ENCODE measurements at places on chromosomes 2 and 18.

- H3K27ac ChIP-seq, result peak overlapping the region; percentile 55
- H3K27me3 ChIP-seq, result no peaks in the 10 kb centered on the region
- H3K4me1 ChIP-seq, result peaks cover 34% of the 10 kb centered on the region
- H3K4me3 ChIP-seq, result peak overlapping the region; percentile 6
Measured at GRCh38 chr2:190578158-190579057, 43.9 kb upstream of the NEMP2 start.

DNA sequence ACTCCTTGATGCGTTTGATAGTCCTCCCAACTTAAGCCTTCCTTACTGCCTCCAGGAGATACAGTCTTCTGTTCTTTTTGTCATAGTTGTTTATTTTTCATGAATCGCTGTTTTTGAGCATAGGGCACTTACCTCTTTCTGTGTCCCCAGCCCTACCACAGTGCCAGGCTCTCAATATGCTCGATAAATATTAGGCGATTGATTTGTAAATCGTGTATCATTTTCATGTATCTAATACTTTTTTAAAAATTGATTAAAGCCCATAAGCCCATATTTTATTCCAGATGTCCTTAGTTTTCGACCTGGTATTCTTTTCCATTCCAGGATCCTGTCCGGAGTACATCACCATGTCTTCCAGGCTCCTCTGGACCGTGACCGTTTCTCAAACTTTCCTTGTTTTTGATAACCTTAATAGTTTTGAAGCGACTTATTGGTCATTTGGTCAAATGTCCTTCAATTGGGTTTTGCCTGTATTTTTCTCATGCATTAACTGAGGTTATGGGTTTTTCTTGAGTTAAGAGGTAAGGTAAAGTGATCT, 444 bp upstream of the MMADHC start:
- H3K4me3 ChIP-seq, result peak overlapping the region; percentile 93

GRCh38 chr2:222710736-222711135, 39.3 kb downstream of the MOGAT1 start:
- H3K36me3 ChIP-seq, result no peaks in the 10 kb centered on the region
- peaks cover 19% of the 10 kb centered on the region for H3K4me1 ChIP-seq
- DNase-seq, result no peak
- H3K27ac ChIP-seq, result no peak overlapping the region
- no peak overlapping the region for H3K4me3 ChIP-seq

- DNase-seq, result no peak
- H3K27ac ChIP-seq, result no peak overlapping the region
- no peaks in the 10 kb centered on the region for H3K36me3 ChIP-seq
- H3K4me1 ChIP-seq, result peaks cover 13% of the 10 kb centered on the region
- no peaks in the 10 kb centered on the region for H3K27me3 ChIP-seq
Measured at GRCh38 chr2:238107525-238108422, 7.6 kb downstream of the ESPNL start.

- peak overlapping the region; percentile 55 for H3K27ac ChIP-seq
- no peak overlapping the region for H3K4me3 ChIP-seq
Measured at GRCh38 chr2:3242747-3243369, 134.8 kb downstream of the EIPR1 start.

GRCh38 chr2:36569267-36569856, 28.6 kb downstream of the FEZ2 start:
- no peak overlapping the region for H3K4me3 ChIP-seq
- peaks cover 24% of the 10 kb centered on the region for H3K36me3 ChIP-seq
- no peak for DNase-seq
- H3K27me3 ChIP-seq, result no peaks in the 10 kb centered on the region
- H3K27ac ChIP-seq, result no peak overlapping the region

DNA sequence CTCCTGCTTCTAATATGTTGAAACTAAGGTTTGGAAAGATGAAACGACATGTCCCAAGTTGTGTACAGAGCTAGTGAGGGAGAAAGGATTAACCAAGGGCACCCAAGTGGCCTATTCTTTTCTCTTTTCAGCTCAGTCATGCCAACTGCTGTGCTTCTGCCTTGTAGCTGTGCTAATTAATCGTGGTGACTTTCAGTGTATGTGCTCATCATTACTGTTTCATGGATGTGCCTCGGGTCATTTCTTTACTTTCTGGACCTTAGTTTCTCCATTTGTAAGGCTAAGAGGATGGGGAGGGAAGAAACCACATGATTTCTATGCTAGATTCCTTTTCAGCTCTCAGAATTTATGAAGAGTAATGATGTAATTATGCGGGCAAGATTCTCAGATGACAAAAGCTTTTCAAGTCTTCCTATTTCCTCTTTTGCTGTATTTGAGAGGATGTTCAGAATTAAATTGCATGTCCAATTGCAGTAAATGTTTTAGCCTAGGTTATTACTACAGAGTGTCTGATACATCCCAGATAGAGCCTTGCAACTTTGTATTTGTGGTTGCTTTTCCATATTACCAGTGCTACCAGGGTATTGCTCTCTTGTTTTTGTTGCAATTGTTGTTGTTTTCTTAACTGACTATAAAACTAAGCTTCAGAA, 621.2 kb downstream of the CNTNAP5 start:
- H3K27me3 ChIP-seq, result no peaks in the 10 kb centered on the region
- H3K4me1 ChIP-seq, result no peaks in the 10 kb centered on the region
- no peak overlapping the region for H3K27ac ChIP-seq
- DNase-seq, result no peak

- H3K4me1 ChIP-seq, result peaks cover 4% of the 10 kb centered on the region
- no peaks in the 10 kb centered on the region for H3K36me3 ChIP-seq
- H3K4me3 ChIP-seq, result no peak overlapping the region
- no peak for DNase-seq
- H3K27ac ChIP-seq, result no peak overlapping the region
Measured at GRCh38 chr2:219107758-219108157, 47.0 kb upstream of the IHH start.

- no peak for DNase-seq
- peaks cover 4% of the 10 kb centered on the region for H3K27me3 ChIP-seq
- no peak overlapping the region for H3K4me3 ChIP-seq
- H3K27ac ChIP-seq, result no peak overlapping the region
Measured at GRCh38 chr2:173159791-173160463, 84.3 kb downstream of the MAP3K20 start.

GRCh38 chr2:160368988-160369930, 124.3 kb downstream of the RBMS1 start:
- no peak for DNase-seq
- no peak overlapping the region for H3K4me3 ChIP-seq

DNA sequence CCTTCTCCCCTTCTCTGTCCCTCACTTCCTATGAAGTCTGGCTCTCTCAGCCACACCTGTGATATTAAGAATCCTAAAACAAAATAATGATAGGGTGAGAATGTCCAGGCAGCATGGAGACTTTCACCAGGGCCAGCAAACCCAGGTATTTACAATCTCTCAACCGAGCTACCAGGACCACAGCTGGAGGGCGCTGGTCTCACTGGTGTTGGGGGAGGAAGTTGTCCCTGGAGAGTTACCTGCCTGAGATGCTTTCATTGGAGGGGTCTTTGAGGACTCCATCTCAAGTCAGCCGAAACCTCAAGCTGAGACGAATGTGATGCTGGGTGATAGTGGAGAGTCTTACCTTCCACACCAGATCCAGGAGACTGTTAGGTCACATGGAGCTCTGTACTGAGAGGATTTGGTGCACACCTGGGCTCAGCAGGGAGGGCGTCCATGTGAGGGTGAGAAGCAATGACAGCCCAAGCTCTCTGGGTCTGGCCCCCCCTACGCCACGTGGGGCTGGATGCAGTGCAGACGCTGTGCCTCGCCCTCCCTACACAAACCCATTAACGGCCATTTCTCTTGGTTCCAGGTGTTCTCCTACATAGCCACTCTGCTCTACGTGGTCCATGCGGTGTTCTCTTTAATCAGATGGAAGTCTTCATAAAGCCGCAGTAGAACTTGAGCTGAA, 27.4 kb downstream of the MAL start:
- H3K36me3 ChIP-seq, result peaks cover 68% of the 10 kb centered on the region
- no peak overlapping the region for H3K4me3 ChIP-seq
- H3K27ac ChIP-seq, result peak overlapping the region; percentile 60
- peaks cover 75% of the 10 kb centered on the region for H3K4me1 ChIP-seq
- H3K27me3 ChIP-seq, result no peaks in the 10 kb centered on the region
- no peak for DNase-seq

DNA sequence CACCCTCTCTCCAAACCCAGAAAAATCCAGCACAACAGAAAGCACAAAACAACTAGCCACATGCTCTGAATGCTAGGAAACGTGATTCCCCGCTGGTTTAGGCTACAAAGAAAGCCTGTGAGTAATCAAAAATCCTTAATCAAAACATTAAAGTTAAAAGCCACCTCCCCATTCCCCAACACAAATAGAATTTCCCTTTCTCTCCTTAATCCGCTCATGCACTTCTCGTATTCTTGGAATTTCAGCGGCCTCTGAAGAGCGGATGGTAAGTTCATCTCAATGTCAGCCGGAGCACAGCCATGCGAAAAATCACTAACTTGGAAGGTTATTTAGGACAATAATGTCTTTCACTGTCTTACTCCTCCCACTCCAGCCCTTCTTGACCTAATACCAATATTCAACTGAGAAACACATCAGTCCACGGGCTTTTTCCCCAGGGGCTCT, 126.7 kb downstream of the OSBPL1A start:
- DNase-seq, result no peak
- H3K4me1 ChIP-seq, result peaks cover 10% of the 10 kb centered on the region
- no peak overlapping the region for H3K27ac ChIP-seq
- no peaks in the 10 kb centered on the region for H3K36me3 ChIP-seq

All from activated CD4-positive, alpha-beta T cell treated with anti-CD3 and anti-CD28 coated beads, Interleukin-2, amount 10 ng/mL, durations not matched to agents 7 days and 5 days (primary cell).